Hippocampal formation (tissue), 2 donors: ENCODE measurements at places on chromosomes 12 and 14.

GRCh38 chr14:79279645-79280597 is 931.4 kb downstream of the DIO2 start:
- DNase-seq, result no peak

GRCh38 chr12:92334552-92334951 is 188.9 kb upstream of the BTG1 start:
- DNase-seq, result no peak

DNA sequence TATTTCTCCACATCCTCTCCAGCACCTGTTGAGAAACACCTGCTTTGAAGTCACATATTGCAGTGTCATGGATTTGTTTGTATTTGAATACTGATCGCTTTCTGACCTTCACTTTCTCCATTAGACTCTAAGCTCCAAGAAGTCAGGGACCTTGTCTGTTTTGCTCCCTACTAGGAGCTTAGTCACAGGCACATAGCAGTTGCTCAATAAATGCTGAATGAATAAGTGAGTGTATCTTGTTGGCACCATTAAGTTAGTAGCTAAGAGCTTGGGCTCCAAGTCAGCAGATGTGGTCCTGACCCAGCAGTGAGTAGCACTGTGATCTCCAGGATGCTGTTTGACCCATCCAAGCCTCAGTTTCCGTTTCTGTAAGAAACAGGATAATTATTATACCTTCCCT is 10.1 kb downstream of the MVK start:
- no peak for DNase-seq

GRCh38 chr14:32588448-32589320 is 259.6 kb downstream of the AKAP6 start:
- no peak for DNase-seq

DNA sequence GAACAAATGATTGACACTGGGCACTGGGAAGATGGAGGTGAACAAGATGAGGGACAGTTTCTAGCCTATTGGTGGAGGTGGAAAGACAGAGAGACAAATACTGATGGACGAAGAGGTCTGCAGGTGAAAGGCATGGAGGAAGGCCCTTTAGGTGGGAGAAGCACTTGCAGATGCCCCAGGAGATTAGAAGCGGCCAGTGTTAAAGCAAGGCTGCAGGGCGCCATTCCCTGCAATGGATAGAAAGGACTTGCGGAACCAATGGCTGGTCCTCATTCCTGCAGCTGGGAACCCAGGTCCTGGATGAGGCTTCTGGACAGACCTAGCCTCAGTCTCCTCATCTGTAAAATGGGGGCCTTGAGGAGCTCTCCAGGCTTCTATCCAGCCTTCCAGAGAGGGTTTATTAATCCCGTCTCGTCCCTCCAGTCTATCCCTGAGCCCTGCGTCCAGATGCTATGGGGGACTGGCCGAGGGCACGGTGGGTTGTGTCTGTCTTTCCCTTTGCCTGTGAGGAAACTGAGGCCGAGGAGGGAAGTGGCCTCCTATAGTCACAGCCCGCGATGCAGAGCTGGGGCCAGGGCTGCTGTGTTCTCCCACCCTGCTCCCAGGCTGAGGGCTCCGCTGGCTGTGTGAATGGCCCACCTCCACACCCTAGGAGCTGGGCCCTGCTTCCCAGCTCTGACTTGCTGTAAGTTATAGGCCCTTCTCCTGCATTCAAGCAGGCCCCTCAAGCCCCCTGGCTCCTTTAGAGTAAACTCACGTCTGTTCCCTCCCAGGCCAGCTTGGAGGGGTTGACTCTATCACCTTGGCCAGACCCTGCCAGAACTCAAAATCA is 33.0 kb downstream of the CYP46A1 start:
- no peak for DNase-seq

- peak; percentile 25 for DNase-seq
Observed at GRCh38 chr14:63388766-63389431, 70.2 kb upstream of the GPHB5 start.

- no peak for DNase-seq
Observed at GRCh38 chr14:50875359-50876070, 3.7 kb downstream of the ABHD12B start.

DNA sequence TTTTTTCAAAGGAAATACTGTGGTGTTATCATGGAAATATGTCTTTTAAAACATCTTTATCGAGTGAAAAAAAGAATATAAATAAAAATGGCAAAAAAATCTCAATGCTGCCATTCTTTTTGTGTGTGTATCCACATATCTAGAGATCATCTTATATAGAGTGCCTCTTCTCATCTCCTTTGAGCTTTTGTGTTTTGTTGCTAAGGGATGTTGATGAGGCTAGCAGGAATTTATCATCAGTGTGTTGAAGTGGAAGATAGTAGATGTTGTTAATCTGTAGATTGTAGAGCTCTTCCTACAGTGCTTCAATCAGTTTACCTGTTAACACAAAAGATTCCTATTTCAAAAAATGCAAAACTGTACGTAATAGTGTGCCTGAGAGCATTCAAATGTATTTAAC is 1738.0 kb upstream of the SEL1L start:
- DNase-seq, result no peak

GRCh38 chr12:60269611-60270269 is 673.9 kb downstream of the SLC16A7 start:
- DNase-seq, result no peak

- no peak for DNase-seq
Observed at GRCh38 chr12:95767703-95768102, 22.9 kb downstream of the NTN4 start.

DNA sequence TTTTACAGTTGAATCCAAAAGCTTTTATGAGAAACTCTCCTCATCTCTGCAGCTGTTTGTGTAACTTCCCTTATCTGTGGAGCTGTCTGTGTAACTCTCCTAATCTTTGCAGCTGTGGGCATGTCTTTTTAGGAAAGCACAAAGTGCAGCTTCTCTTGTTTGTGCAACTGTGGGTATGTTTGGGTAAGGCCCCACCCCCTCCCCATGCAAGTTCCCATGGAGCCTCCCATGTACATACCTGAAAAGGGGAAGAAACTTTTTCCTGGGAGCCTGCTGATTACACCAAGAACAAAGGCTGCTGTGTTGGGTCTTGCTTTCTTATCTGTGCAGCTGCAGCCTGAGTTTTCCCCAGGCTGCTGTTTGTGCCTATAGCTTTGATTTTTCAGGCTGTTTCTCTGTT is 42.7 kb upstream of the CDKN3 start:
- no peak for DNase-seq

DNA sequence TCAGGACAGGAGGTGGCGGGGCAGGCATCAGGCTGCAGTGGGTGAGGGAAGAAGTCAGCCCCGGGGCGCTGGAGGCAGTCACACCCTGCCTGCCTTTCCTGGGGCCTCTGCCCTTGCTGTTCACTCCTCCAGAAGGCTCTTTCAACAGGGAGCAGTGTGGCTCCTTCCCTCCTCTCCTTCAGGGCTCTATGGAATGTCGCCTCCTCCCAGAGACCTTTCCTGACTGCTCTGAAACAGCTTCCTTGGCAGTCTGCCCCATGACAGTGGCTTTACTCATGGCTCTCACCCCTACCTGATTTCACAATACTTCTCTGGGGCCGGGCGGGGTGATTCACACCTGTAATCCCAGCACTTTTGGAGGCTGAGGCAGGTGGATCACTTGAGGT is 7.1 kb downstream of the RHOF start:
- no peak for DNase-seq

DNA sequence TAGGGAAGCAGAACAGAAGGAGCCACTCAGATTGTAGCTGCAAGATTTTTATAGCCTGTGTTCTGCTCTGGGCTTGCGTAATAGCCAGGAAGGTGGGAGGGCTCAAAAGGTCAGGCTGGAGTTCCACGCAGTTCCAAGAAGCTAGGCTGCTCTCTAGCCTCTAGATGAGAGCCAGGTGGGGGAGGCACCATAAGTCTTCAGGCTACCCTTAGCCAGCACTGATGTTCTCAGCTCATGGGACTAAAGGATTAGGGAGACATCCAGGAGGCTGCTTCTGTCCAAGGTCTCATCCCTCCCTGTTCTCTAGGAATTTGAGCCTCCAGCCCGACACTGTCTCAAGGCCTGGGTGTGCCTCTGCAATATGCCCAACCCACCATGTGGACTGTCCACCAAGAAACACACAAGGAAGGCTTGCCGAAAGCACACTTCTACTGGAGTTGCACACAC is 1.7 kb downstream of the LMBR1L start:
- no peak for DNase-seq

GRCh38 chr14:31206536-31207286 is 882 bp downstream of the HECTD1 start:
- DNase-seq, result peak; percentile 44

- DNase-seq, result no peak
Observed at GRCh38 chr12:66960704-66961690, 282.1 kb upstream of the GRIP1 start.

DNA sequence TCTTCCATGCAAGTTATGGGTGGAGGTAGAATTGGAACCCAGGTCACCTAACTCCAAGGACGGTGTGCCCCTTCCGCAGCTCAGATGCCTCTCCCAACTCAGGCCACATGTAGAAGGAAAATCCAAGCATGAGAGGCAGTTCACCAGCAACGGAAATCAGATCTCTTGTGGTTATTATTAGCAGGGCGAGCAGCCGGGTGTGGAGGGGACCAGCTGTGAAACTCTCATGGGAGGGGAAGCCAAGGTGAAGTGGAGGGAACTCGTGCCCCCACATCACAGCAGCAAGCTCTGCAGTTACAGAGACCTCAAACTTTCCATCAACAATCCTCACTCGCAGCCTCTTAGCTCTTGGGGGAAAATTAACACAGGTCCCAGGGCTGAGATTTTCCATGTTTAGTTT is 79.7 kb downstream of the KSR2 start:
- no peak for DNase-seq

- peak; percentile 59 for DNase-seq
Observed at GRCh38 chr12:125533434-125534029, 468.3 kb downstream of the AACS start.

- peak; percentile 85 for DNase-seq
Observed at GRCh38 chr12:84874125-84874824, 38.3 kb downstream of the SLC6A15 start.

- no peak for DNase-seq
Observed at GRCh38 chr14:103188810-103189480, 65.7 kb downstream of the TNFAIP2 start.

DNA sequence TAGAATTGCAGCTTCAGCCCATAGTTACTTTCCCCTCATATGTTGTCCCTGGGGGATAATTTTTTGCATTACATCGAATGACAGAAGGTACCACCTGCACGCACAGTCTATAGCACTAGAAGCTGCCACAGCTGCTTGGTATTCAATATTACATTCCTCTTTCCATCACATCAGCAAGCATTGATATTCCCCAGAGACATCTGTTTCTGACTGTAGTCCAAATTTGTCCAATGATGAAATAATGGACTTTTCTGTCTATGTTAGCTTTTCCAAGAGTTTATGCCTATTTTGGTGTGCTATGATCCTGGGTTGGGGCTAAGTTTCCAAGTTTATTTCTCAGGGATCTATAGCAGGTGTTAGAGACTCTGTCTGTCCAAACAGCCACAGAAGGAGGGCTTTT is 335.4 kb downstream of the LRIG3 start:
- DNase-seq, result no peak
